ENCODE measurements at places on chromosomes 13 and 19.

DNA sequence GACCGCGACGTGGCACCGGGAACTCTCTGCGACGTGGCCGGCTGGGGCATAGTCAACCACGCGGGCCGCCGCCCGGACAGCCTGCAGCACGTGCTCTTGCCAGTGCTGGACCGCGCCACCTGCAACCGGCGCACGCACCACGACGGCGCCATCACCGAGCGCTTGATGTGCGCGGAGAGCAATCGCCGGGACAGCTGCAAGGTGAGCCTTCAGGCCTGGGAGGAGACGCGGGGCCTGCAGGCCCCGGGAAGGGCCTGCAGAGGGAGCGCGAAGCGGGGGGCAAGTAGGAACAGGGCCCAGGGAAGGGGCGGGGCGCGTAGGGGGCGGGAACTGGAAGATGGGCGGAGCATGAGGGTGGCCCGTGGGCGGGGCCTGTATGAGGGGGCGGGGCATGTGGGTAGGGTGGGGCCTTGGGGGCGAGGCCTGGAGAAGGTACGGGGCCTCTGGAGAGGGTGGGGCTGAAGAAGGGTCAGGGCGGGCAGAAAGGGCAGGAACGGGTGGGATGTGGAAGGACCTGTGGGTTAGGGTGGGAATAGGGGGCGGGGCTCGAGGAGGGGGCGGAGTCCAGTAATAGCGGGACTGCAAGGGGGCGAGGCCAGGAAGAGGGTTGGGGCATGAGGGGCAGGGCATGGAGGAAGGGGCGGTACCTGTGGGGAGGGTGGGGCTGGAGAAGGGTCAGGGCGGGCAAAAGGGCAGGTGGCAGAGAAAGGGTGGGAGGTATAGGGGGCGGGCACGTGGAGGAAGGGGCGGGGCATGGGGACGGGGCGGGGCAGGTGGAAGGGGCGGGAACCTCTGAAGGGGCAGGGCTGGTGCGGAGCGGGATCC is 2.5 kb downstream of the CFD start:
- DNase-seq = peak; percentile 71

GRCh38 chr19:11168568-11168967 is 13.0 kb upstream of the SPC24 start:
- DNase-seq = no peak

DNA sequence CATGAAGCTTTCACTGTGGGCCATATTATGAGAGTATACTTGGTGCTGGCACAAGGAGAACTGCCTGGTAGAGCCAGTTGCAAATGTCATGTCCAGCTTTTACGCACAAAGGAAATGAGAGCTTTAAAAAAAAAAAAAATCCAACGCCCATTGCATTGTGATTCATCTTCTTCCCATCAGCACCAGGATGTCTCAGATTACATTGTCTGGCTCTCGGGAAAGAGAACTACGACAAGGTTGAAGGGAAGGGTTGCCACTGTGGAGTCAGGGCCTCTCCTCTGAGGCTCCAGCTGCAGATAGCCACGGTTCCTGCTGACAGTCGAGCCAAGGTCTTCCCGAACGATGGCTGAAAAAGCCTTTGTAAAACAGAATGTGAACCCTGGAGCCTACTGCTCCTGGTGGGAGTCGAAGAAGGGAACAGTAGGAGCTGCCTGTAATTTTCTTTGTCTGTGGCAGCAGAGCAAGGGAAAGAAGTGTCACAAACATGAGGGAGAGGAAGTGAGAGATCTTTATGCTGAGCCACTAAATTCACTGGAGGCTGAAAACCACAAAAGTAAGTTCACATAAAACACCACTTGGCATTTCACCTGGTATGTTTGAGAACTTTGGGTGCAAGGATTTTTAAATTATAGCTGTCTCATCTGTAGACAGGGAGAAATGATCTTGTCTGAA is 704.7 kb downstream of the DIAPH3 start:
- DNase-seq = no peak

DNA sequence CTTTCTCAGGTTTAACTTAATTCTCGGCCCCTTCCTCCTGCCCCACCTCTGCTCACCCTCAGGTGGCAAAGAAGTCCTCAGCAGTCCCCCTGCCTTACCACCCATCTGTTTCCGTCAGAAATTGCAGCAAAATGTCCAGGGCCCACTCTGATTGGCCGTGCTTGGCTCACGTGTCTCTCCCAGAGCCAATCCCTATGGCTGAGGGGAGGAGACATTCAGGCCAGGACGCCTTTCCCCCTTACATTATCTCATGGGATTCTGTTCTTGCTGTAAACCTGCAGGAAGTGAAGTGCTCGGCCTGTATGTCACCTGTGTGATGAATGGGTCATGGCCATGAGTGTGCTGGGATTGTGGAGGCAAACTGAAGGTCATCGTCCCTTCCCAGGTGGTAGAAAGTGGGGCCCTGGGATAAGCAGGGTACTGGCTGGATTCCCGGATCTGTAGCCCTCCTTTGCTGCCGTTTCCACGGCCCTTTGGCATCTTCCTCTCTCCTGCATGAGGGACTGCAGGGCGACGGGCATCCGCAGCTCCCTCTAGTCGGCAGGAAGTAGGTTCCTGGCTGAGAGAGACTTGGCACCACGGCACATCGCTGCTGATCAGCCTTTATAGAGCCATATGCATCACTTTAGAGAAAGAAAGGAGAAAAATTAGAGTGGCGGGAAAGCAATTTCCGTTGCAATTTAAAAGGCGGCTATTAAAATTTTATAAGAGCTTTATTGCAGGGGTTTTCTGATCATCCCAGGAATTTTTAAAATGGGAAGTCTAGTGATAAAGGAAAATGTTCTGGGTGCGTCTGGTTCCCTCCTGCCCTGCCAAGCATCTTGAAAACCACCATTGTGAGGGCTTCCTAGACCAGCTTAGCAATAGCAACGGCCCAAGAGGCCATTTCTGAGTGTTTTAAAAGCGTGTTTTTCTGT is 118.2 kb downstream of the SIPA1L3 start:
- no peak for DNase-seq

DNA sequence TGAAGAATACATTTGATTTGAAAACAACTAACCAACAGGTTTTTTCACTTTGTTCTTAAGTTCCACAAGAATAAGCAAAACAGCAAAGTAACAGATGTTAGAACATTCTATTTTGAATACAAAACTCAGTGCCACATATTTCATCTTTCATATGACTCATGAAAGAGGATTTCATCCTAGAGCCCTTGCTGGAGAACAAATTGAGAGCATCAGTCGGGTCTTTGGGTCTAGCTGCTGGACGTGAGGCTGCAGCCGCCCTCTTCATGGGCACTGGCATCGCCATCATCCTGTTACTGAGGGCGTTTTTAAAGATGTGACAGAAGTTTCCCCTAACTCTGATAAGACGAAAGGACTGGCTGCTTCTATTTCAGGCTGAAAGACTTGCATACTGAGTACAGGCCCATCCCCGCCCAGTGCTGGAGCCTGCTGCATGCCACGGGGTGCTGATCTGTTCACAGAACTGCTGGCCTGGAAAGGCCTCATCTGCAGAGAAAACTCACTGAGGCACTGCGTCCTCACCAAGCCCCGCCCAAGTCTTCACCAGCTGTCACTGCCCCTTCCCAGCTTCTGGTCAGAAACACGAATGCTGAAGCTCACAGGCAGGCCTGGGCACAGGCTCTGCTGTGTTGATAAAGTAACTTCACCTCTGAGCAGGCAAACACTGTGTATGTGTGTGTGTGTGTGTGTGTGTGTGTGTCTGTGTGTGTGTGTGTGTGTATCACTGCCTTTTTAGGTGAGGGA is 101.4 kb downstream of the TUBGCP3 start:
- no peak for DNase-seq

- no peak for DNase-seq
These were observed 24.1 kb downstream of the RFX1 start for GRCh38 chr19:13981988-13982501.

GRCh38 chr19:16423891-16424290 is 47.9 kb downstream of the EPS15L1 start:
- DNase-seq = no peak

DNA sequence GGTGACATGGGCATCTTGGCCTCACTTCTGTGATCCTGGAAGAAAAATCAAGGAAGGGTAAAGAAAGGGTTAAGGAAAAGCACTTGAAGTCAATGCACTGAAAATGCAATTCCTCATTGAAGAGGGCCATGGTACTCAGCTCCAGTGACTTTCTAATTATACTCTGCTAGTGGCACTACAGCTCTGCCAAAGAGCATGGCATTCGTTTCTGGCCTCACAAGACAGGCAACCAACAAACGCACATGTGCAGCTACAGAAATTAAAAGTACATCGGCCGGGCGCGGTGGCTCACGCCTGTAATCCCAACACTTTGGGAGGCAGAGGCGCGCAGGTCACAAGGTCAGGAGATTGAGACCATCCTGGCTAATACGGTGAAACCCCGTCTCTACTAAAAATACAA is 21.8 kb downstream of the SACS start:
- DNase-seq = no peak

DNA sequence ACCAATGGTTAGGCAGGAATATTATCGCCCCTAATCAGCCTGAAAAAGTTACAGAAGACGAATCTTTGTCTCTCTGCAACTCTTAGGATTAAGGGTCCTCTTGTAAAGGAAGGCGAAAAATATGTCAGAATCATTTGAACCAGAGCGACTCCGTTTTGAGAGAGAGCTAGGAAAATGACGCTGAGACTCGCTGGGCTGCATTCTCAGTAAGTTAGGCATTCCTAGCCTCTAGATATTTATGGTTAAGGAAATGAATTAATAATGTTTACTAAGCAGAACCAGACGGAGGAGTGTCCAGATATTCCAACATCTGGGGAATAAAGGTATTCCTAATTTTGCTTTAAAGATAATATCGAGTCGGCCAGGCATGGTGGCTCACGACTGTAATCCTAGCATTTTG is 755 bp upstream of the ZNF726 start:
- no peak for DNase-seq

DNA sequence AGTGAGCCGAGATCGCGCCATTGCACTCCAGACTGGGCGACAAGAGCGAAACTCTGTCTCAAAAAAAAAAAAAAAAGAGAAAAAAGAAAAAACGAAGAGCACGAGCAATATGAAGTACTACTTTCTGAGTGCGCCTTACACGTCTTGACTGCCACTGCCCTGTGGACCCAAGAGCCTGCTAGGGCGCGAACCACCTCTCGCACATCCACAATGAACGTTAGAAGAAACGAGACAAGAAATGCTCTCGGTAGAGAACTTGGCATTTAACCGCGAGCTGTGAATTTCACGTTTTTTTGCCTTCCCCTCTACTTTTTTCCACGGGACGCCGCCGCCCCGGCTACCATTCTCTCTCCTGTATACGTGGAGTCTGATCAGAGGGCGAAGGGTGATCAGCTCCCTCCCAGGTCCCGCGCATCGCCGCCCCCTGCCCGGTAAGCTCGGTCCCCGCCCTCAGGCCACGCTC is 454 bp downstream of the TIMM44 start:
- DNase-seq = no peak

DNA sequence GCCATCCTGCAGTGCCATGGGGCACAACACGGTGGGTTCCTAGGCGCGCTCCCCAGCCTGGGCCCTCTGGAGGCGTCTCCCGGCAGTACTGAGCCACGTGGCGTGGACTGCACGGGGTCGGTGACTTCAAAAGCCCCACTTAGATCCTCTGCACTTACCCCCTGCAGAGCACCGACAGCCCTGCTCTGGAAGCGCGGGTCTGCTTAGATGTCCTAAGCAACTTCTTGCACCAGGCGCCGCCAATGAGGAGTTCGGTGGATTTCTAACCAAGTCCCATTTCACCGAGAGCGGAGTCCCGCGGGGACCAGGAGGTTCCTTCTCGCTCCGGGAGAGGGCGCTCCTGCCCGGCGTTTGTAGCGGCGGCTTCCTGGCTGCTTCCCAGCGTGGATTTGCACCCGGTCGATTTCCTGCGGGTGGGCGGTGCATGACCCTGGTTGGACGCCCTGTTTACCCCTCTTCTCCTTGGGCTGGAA is 25.2 kb upstream of the ZNF845 start:
- peak; percentile 1 for DNase-seq

GRCh38 chr13:113756441-113757097 is 2.5 kb upstream of the TMEM255B start:
- DNase-seq = no peak

GRCh38 chr13:97621631-97622030 is 187.7 kb downstream of the RAP2A start:
- no peak for DNase-seq

DNA sequence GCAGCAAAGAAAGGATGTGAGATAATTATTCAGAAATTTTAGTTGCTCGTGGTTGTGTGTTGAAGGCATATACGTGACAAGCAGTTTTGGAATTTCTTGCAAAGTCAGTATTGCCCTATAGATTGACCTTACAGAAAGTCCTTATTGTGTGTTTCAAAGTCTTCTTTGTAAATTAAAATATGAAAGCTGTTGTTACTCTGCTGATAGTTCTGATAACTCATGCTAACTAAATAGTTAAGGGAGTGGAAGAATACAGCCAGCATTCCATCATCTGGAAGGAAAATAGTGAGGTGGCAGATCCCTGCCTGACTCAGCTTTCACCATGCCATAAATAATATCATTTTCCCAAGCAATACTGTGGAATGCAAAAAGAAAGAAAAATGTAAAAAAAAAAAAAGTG is 27.2 kb downstream of the WASF3 start:
- DNase-seq = no peak

DNA sequence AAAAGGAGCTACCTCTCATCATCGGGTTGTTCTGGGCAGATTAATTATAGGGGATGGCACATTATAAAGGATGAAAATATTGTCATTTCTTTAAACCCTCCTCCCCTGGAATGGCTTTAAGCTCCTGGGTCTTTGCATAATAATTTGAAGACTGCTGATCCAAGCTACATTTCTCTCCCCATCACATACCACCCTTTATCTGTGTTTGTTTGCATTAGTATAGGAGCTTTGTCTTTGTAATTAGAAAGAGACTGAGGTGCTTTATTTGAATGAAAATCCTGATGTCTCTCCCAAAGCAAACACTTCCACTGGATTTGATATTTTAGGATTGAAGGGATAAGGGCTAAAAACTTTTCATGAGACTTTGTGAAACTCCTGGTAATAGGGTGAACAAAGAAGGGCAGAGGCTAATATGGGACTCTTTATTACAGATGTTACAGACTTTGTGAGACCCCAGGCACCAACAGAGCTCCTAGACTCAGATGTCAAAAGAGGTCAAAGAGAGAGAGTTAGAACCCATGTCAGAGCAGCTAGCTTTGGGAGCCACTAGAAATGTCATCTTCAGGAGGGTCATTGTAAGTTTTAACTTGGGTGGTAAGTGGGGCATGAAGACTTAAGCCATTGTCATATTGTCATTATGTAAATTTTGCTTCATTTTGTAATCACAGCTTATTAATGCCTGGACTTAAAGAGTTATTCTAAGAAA is 75.3 kb upstream of the RXFP2 start:
- DNase-seq = no peak

DNA sequence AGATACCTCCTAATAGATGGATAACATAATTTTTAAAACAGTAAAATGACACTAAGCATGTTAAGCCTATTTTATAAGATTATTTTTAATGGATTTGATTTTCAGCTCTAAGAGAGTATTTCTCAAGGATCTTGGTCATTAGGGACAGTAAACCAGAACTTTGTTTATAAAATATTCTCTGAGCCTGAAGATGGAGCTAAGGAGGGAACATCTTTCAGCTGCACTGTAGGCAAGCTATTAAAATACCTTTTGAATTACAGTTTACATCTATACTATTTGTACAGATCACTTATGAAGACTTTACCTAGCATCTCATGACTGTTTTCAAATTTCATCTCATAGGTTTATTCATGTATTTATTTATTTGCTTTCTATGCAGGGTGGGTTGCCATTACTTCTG is 345.3 kb downstream of the MYO16 start:
- no peak for DNase-seq

- no peak for DNase-seq
These were observed 10.6 kb downstream of the CCDC8 start for GRCh38 chr19:46402725-46403124.
